ENCODE measurements at places on chromosomes 7 and 10.

GRCh38 chr10:71333129-71333887, 14.2 kb downstream of the SLC29A3 start:
- DNase-seq: no peak

DNA sequence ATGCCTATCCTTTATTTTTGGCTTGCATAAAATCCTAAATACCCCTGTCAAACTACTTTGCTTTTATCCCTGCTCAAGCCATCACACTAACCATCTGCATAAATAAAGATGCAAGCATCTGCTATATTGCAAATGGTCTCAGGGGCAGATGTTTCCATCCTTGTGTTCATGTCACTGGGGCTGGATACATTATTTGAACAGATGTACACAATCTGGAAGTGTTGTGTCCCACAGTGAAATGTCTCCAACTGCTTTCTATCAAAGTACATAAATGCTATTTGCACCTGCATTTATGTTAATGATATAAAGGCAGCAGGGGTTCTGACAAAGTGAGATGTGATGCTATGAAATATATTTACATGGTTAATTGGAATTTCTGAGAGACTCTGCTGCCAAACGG, 163.1 kb downstream of the ZNF438 start:
- DNase-seq: no peak

GRCh38 chr7:71626206-71626605, 494.3 kb downstream of the GALNT17 start:
- DNase-seq: no peak

DNA sequence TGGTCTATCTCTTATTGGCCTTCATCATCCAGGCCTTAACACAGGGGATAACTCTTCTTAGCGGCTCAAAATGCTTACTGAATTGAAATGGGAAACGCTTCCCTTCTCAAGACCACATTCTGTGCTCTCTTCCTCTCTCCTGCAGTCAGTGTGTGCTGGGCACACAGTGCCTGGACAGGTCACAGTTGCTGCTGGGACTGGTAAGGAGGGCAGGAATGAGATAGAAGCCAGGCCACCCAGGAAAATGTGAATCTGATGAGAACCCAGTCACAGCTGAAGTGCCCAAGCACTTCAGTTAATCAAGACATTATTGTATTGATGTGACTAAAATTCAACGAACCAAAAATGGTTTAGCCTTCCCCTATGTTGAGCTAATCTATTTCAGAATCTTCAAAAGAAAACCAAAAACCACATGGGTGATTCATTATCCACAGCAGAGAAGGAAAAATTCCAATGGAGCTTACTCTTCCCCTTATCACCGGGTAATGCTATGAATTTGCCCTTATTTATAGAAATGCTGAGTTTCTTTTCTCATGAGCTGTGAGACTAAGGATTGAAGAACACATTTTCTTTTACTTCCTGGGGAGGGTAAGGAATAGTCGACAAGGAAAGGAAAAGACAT, 41.2 kb upstream of the PLPP4 start:
- DNase-seq: no peak

DNA sequence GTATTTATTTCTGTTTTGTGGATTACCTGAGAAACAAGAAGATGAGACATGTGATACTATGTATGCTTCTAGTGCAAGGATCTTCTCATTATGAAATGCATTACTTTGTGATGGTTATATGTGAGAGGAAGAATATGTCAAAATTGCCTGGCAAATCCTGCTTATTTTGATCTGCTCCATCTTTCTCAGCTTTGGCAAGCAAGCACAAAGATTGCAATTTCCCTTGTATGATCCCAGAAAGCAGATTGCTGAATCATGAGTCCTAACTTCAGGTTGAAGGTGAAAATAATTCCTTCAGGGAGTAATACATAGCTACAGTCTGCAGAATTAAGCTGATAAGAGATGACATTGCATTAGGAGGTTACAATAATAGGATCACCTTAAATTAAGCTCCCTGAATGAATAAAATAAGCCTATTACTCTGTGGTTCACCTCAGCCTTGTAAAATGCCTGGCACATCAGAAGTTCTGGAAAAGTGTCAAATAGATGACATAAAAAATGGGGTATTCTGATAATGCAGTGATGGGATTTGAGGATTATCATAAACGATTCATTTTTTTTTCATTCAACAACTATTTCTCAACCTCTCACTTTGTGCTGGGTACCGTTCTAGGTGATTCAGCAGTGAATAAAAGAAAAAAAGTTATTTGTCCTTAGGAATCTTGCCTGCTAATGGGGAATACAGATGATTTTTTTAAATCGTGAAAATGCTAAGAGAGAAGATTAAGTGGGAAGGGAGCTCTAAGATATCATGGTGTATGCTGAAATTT, 120.7 kb downstream of the CHN2 start:
- no peak for DNase-seq

- DNase-seq: no peak
Measured at GRCh38 chr10:29656451-29656992, 21.8 kb upstream of the SVIL start.

DNA sequence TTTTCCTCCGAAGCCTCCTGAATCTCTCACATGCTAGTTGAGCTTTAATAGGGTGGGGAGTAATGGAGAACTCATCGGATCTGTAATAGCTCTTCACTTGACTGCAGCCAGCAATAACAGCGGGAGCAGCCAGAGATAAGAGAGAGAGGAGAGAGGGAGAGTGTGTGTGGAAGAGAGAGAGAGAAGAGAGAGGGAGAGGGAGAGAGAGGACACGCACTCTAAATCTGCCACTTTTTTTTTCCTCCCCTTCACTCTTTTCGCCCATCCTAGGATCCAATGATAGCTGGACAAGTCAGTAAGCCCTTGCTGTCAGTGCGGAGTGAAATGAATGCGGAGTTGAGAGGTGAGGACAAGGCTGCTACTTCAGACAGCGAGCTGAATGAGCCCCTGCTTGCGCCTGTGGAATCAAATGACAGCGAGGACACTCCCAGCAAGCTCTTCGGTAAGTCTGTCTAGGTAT, 107.9 kb downstream of the POU6F2 start:
- no peak for DNase-seq

- DNase-seq: no peak
Measured at GRCh38 chr7:37674531-37674930, 9.0 kb upstream of the GPR141 start.

- no peak for DNase-seq
Measured at GRCh38 chr7:92156990-92157389, 22.0 kb downstream of the LRRD1 start.

DNA sequence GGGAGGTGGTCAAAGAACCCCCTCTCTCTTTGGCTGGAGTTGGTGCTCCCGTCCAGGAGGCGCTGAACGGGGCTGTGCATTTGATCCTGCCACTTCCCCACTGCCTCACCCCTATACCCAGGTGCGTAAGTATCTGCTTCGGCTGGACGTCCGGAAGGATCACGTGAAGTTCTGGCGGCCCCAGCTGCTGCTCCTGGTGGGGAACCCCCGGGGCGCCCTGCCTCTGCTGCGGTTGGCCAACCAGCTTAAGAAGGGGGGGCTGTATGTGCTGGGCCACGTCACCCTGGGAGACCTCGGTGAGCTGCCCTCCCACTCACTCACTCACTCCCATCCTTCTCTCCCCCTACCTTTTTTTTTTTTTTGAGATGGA, 5.6 kb upstream of the TRIP6 start:
- DNase-seq: no peak

Data from activated T-cell treated with anti-CD3 and anti-CD28 coated beads for 24 hours (primary cell).